ENCODE measurements at places on chromosomes 7 and 10.
A peak's percentile ranks its signal among the peaks of the same experiment; 100 is the strongest.

GRCh38 chr7:32616625-32617024, 121.3 kb downstream of the AVL9 start:
- peak; percentile 9 for DNase-seq

- DNase-seq: no peak
These were observed 63.5 kb upstream of the ANAPC16 start for GRCh38 chr10:72152286-72152685.

GRCh38 chr10:50369931-50370330, 118.6 kb upstream of the ASAH2 start:
- no peak for DNase-seq

- DNase-seq: no peak
These were observed 79.1 kb upstream of the MPP7 start for GRCh38 chr10:28381903-28382347.

GRCh38 chr7:80881351-80881900, 37.4 kb downstream of the SEMA3C start:
- DNase-seq: no peak

GRCh38 chr7:121297843-121298242, 31.0 kb upstream of the WNT16 start:
- DNase-seq: no peak

GRCh38 chr10:21888959-21889358, 114.6 kb downstream of the DNAJC1 start:
- no peak for DNase-seq

DNA sequence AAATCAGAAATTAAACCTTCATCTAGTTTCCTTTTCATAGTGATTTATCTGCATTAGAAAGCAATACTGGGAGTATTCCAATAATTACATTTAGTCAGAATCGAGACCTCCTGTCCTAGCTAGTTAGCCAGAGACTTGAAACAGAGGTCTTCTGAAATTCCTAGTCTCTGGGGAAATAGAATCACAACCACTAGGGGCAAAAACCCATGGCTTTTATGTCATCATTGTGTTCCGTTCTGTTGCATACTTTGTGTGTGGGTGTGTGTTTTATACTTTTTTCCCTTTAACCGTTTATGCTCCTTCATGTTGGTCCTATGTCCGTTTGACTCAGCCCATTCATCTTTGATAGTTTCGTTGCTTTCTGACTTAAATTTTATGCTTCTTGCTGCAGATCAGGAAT, 79.8 kb downstream of the RALA start:
- no peak for DNase-seq

GRCh38 chr7:150307129-150307528, 16.0 kb upstream of the LRRC61 start:
- DNase-seq: no peak
